Activated CD4-positive, alpha-beta T cell treated with anti-CD3 and anti-CD28 coated beads for 24 hours (primary cell): ENCODE measurements at places on chromosomes 12 and 14.

DNA sequence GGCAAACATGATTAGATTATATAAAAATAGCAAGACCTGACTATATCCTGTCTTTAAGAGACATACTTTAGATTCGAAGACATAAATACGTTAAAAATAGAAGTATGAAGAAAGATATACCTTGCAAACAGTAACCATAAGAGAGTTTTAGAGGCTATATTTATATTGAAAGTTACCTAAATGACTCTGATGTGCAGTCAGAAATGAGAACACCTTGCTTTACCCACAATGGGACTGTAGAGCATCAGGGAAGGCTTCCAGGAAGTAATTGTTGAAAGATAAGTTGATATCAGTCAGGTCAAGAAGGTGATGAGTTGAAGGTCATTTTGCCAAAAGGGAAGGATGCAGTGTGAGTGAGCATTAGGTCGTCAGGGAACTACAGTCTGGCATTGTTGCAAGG, 110.2 kb downstream of the NEDD1 start:
- no peak for DNase-seq

GRCh38 chr12:96146747-96147146, 47.4 kb upstream of the ELK3 start:
- no peak for DNase-seq

- DNase-seq, result no peak
Observed at GRCh38 chr14:90649557-90650135, 166.6 kb downstream of the TTC7B start.

DNA sequence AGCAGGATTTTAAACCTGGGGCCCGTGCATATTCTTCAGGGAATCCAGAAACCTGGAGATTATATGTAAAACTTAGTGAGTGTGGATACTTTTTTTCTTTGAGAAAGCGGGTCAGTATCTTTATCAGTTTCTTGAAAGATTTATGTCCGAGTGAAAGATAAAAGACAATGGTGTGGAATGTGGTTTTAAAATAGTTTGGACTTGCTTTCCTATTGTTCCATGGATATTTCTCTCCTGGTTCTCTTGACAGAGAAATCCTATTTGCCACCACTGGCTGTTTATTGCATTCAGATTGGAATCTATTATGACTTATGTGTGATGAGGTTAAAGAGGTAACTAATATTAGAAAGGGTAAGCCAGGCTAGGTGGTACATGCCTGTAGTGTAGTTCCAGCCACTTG, 27.4 kb downstream of the KTN1 start:
- no peak for DNase-seq

DNA sequence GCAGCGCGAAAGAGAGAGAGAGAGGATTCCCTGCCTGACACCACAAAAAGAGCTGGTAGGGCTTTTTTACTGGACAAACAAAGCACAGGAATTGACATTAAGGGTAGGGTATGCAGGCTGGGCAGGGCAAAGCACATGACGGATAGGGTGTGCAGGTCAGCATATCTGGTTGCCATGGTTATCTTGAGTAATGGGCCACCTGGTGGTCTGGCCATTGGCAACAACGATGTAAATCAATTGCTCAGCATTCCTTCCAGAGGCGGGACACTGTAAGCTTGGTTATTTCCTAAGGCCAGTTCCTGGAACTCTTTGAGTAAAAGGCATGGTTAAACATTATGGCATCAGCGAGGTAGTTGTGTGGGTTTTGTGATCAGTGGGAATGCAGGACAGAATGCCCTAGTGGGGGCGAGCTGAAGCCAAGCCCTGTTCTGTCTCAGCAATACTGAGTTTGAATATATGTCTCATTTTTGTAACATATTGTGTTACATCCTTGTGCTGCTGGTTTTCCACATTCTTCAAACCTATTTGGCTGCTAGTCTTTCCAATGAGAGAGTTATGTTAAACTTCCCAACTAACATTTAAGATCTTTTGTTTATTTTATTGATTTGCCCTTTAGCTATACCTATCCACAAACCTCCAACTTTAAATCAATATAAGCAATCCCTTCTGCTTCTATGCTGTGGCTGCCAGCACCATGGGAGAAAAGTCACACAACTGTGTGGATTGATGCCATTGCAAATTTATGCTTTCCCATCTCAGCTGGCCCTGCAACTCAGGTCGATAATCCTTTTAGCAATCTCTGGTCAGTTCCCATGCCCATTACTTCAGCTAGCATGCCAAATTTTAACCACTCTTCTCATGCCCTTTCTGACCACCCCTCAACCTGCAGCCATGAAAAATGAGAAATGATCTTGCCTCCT, 396.7 kb upstream of the PDE3A start:
- DNase-seq, result no peak
